Natural killer cell (primary cell): ENCODE measurements at places on chromosomes 3 and 15.

- DNase-seq: no peak
Observed at GRCh38 chr15:60844010-60844409, 365.1 kb upstream of the ICE2 start.

- no peak for DNase-seq
Observed at GRCh38 chr3:170258105-170258487, 35.9 kb downstream of the PRKCI start.

DNA sequence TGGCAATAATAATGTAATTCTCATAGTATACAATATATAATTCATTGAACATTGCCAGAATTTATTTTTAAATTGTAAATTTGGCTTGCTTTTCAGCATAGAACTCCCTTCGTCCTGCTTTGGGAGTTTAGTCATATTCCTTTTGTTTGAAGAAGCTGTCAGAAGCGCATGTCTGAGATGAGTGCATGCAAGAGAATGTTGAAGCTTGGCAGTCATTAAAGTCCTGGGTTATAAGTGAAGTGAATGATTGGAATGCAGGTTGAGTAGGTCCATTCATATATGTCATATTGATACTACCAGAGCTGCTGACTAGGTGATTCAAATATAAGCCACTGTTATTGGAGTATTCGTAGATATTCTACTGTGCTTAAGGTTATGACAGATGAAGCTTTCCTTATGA lies 243.6 kb upstream of the MDFIC2 start:
- no peak for DNase-seq

DNA sequence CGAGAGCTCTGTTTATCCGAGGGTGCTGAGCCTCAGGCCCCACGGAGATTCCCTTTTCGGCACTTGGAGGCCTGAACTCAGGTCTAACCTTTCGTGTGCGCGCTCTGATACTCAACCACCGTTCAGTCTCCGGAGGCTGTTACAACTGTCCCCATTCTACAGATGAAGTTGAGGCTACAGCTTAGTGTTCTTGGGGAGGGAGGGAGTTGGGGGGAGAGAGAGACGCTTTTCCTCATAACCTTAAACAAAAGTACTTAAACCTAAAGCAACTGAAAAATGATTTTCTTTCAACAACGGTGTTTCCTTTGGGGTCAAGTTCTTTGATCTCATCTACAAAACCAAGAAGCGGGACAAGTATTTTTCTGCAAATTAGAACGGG lies 952 bp upstream of the CHST2 start:
- DNase-seq: no peak

- peak; percentile 6 for DNase-seq
Observed at GRCh38 chr15:84034578-84035398, 200.8 kb upstream of the GOLGA6L4 start.

GRCh38 chr3:87410110-87410509 lies 133.7 kb upstream of the POU1F1 start:
- DNase-seq: no peak

DNA sequence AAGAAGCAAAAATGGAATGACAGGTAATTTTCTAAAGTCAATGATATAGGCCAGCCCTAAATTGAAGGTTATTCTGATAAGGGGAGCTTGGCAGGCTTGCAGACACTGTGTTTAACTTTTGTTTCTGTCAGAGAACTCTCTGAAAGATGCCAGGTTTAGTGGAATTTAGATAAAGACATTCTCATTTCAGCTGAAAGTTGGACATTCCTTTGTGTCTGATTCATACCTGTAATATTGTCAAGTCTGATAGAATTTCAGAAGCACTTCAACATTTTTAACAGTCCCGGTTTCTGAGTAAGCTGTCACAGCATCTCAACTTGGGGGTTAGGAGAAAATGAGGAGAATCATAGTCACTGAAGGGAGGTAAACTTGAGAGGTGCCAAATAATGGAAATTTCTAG lies 84.0 kb downstream of the DIPK2A start:
- DNase-seq: no peak

- DNase-seq: no peak
Observed at GRCh38 chr3:171088964-171089754, 62.6 kb upstream of the SLC2A2 start.

- DNase-seq: no peak
Observed at GRCh38 chr15:42547918-42548248, 710 bp downstream of the LRRC57 start.

DNA sequence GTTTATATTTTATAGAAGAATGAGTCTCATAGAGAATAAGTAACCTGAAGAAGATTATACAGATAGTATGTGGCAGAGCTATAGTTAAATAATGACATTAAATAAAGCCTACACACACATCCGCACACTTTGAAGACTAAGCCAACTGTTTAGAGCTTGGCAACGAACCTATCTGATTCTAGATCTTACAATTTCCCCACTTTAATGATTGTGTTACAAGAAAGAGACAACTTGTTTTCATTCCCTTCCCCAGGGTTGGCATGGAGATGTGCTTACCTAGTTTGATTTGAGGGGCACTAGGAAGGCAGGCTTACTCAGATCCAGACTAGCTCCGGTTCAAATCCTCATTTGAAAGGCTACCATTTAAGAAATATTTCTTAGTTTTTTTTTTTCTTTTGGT lies 61.9 kb upstream of the CBLB start:
- DNase-seq: no peak

DNA sequence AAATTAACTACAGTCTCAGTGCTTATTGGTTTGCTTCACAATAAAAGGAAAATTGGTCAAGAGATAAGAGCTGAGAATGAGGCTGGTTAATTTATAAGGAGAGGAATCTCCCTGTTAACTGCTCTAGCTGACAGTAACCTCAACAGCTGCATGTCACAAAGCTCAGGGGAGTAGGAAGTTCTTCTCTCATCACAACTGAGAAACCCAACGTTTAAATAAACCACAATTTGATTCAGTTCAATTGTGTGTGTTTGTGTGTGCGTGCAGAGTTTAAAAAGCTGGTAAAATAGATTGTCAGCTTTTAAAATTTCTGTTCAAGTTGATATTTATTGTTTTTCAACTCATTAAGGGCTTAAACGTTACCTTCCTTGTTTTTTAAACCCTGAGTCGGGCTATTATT lies 3.5 kb upstream of the TGFBR2 start:
- DNase-seq: peak; percentile 59

DNA sequence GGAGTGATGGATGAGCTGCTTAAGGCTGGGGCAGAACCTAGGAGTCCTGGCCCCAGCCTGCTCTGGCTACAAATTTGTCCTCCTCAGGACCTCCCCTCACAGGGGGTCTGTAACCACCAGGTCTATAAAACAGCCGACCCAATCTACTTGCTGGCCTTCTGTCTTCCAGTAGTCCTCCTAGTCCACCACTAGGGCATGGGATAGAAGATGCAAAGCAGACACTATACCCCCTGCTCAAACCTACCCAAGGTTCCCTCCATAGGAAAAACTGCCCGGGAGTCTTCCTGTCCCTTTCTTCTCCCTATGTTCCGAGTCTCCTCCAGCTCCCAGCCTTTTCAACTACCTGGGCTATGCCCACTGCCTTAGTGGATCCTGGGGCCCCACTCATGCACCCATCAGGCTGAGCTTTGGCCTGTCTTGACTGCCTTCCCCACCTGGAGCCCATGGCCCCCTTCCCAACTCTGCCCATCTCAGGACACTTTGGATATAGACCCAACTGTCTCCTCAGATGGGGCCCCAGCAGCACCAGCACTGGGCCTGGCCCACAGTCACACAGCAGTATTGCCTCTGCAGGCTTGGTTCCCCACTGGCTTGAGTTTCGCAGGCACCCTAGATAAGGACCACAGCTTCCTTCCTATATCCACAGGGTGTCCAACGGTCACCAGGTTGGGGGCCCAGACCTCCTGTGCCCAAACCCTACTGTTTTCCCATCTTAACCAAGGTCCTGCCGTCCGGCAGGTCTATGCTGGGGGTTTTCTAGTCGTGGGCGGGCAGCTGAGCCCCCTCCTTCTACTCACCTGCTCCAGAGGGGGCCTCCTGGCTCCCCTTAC lies 1.1 kb downstream of the HYAL3 start:
- DNase-seq: peak; percentile 42

DNA sequence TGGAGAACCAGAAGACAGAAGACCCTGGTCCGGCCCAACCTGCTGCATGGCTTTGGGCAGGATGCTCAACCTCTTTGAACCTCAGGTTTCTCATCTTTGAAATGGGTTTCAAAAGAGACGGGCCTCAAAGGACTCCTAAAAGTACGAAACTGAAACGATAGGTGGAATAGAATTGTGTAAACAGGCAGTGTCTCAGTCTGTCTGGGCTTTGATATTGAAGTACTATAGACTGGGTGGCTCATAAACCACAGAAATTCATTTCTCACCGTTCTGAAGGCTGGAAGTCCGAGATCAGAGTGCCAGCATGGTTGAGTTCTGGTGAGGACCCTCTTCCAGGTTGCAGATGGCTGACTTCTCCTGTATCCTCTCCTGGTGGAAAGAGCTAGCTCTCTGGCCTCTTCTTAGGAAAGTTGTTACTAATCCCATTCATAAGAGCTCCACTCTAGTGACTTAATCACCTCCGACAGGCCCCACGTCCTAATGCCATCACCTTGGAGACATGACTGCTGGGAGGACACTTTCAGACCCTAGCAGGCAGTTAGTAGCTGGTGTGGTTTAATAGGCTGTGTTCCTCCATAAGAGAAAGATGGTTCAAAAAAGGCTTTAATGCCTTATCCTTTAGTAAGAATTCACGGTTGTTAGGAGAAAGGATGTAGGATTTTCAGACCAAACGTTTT lies 35.7 kb downstream of the SSUH2 start:
- DNase-seq: no peak

- no peak for DNase-seq
Observed at GRCh38 chr3:131694376-131694775, 191.6 kb upstream of the MRPL3 start.

DNA sequence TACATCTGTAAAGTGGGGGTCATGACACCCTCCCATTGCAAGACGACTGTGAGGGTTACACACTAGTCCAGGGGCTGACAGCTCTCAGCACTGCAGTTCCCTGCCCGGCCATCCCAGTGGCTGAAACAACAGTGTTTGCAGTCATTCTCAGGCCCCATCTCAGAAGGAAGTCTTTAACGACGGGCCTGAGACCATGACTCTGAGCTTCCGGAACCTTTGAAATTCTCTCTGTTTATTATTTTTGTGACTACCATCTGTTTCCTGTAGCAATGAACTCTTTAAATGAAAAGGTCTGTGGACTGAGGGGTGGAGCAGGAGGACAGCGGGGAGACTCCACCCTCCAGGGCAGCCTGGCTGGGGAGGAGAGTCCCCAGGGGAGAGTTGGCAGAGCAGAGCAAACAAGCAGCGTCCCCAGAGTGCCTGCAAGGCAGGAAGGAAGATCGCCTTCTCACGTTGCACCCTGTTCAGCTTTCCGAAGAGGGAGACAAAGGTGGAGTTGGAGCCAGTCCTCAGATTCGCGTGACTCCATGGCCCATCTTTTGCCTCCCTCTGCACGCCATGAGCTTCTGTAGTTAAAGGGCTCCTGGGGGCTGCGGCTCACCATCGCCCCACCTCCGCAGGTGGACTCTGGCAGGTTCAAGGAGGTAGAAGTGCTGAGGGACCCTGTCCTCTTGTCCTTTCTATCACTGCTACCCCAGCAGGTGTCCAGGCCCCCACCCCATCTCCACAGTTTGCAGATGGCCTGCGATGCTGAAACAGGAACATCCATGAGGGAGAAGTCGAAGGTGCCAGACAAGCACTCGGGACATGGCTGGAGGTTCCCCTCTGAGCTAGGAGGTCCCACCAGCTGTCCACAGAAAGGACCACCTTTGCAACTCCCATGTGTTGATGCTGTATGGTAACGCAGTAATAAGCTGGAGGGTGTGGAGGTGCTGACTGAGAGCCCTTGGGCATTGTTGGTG lies 525.8 kb upstream of the PROK2 start:
- no peak for DNase-seq

DNA sequence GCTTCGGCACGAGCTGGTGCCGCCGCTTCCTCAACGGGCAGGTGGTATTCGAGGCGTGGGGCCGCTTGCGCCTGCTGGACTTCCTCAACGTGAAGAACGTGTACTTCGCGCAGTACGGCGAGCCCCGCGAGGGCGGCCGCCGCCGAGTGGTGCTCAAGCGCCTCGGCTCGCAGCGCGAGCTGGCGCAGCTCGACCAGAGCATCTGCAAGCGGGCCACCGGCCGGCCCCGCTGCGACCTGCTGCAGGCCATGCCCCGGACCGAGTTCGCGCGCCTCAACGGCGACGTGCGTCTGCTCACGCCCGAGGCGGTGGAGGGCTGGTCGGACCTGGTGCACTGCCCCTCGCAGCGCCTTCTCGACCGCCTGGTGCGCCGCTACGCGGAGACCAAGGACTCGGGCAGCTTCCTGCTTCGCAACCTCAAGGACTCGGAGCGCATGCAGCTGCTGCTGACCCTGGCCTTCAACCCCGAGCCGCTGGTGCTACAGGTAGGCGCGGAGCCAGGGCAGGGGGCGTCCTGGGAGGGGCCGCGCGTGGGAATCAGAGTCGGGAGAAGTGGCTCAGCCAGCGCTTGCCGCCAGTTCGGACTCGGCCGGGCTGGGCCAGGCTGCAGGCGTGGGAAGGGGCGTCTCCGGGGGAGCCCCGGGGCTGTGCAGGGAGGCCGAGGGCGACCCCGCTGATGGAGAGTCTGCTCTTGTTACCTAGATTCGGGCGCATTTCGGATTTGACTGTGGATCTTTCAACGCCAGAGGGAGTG lies 1.1 kb downstream of the DIPK2A start:
- DNase-seq: peak; percentile 91

GRCh38 chr15:38660738-38661137 lies 96.1 kb upstream of the RASGRP1 start:
- peak; percentile 49 for DNase-seq

DNA sequence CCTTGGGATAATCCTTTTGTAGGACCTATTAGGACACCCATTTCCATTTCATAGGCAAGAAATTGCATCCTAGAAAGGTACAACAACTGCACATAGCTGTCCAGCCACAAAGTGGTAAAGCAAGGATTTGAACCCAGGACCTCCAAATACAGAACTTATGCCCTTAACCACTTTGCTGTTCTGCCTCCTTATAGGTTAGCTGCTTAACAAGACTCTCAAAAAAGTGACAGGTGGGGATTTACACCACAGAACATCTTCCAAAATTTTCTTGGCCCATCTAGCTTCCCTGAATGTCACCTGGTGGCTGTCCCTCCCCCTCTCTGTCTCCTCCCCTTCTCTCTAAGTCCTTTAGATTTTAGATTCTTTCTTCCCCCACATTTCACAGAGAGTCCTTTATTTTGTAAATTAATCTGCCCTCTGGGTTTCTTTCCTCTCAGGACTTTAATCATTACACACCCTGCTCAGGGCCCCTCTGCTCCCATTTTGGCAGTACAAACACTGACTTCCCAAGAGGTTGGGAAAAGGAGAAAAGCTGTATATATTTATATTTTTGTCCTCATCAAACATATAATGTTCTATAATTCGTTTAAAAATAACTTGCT lies 120.6 kb downstream of the CPNE4 start:
- DNase-seq: no peak

- DNase-seq: no peak
Observed at GRCh38 chr15:101522621-101523559, 33.4 kb upstream of the PCSK6 start.

GRCh38 chr3:143280984-143281383 lies 161.4 kb downstream of the CHST2 start:
- DNase-seq: peak; percentile 59

DNA sequence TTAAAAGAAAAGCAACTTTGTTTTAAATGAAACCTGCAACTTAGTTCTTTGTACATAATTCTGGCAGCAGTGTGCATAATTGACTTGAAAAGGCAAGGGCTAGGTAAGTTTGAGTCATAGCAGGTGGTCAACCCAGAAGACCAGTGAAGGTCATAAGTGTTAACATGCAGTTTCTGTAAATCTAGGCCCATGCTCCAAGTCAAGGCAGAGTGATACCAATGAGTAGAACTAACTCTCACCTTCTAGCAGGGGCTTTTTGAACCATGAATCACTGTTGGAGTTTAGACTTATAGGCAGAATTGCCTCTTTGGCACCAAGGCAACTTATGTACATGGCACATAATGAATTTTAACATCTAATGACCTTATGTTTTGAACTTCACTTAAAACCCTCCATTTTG lies 29.5 kb upstream of the IL20RB start:
- no peak for DNase-seq
